ENCODE measurements at places on chromosomes 5 and 9.
A peak's percentile ranks its signal among the peaks of the same experiment; 100 is the strongest.

GRCh38 chr5:96433066-96433447 is at the start of gene PCSK1:
Gene PCSK1 (minus strand): TSS chr5:96433248. CDS start chr5:96433042, 206 bp downstream.
- no peak for DNase-seq

- peak; percentile 48 for DNase-seq
Measured at GRCh38 chr5:132294728-132295504, 722 bp downstream of the SLC22A4 start.

- DNase-seq = no peak
Measured at GRCh38 chr5:103117471-103117991, 2.4 kb downstream of the GIN1 start.

DNA sequence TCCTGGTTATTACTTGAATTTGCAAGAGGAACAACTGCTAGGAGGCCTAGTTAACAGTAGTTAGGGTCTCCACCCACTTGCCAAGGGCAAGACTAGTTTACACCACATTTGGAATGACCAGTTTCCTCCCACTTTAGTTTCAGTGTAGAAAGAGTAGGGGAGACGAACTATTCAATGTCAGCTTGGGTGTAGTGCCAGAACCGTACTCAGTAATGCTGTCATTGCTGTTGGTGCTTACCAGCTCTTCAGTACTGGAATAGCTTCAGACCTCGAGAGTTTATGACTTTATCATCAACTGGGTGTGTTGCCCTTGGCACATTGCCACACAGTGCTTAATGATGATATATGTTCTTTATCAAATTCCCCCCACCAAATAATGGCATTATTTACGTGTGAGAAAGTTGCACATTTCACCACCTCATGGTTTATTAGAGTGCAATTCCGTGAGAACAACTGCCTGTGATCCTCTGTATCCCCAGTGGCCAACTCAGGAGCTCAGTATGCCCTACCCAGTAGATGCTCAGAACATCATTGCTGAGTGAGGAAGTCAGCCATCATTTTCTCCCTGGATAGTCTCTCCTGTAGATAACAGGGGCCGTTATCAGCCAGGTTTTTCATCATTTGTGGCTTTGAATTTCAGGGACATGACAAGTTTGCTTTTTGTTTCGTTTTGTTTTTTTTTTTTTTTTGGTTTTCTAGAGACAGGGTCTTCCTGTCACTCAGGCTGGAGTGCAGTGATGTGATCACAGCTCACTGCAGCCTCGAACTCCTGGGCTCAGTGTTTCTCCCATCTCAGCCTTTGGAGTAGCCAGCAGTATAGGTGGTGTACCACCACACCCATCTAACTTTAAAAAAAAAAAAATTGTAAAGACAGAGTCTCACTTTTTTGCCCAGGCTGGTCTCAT is 67.3 kb downstream of the DOCK8 start:
- DNase-seq = no peak

- no peak for DNase-seq
Measured at GRCh38 chr5:6279607-6280006, 98.7 kb downstream of the MED10 start.

GRCh38 chr9:85658716-85659115 is 83.0 kb downstream of the AGTPBP1 start:
- DNase-seq = no peak

DNA sequence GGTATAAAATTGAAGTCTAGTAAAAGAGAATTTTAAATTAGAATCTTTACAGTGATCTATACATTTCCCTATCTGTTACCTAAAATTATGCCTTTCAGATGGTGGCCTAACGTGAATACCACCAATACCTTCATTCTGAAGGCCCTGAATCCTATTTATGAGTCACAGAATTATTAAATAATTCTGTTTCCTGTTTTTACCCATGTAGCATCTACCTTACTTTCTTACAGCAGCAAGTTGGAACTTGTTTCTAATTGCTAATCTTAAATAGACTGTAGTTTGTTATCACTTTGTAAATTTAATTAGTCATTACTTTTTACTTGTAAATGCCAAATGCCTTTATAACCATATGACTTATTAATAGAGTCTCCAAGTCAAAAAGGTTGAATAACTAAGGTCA is 135.0 kb downstream of the PDE4D start:
- DNase-seq = no peak

All from omental fat pad (tissue), 4 donors.